Natural killer cell (primary cell): ENCODE measurements at places on chromosomes 6 and 20. TPM values are rescaled to one million over a fixed set of nuclear protein-coding genes. Genes with fewer than 3 reads are reported as not detected.

Gene TCFL5
- total RNA-seq = 6.4 TPM

Gene RBM24
- total RNA-seq = not detected

Gene PTCHD4
- total RNA-seq = not detected

Gene RSPH9
- 0.23 TPM for total RNA-seq

Gene PLA2G7
- total RNA-seq = not detected

Gene ME1
- 0.32 TPM for total RNA-seq

Gene TGM2
- total RNA-seq = not detected

Gene BNIP5
- total RNA-seq = not detected

Gene TRIM10
- not detected for total RNA-seq

Gene PI16
- total RNA-seq = 1.8 TPM

Gene PRSS35
- not detected for total RNA-seq

Gene TFAP2B
- not detected for total RNA-seq

Gene NFATC2
- total RNA-seq = 195 TPM

Gene ARHGAP18
- 11.8 TPM for total RNA-seq

Gene DOK5
- total RNA-seq = not detected

Gene GCNT2
- total RNA-seq = 4.7 TPM

Gene CST1
- not detected for total RNA-seq

Gene OR2J3
- not detected for total RNA-seq

Gene GJA10
- total RNA-seq = not detected

Gene BHLHE23
- not detected for total RNA-seq

Gene STMND1
- not detected for total RNA-seq

Gene DCDC2
- total RNA-seq = not detected

Gene C20orf144
- 0.41 TPM for total RNA-seq

Gene POFUT1
- total RNA-seq = 14.5 TPM

Gene LY6G6C
- total RNA-seq = not detected

Gene HMGCLL1
- not detected for total RNA-seq

Gene MRPS26
- 19.1 TPM for total RNA-seq

Gene TRIM31
- not detected for total RNA-seq

Gene GGTLC1
- not detected for total RNA-seq

Gene OGFRL1
- 25.6 TPM for total RNA-seq
